ENCODE measurements at places on chromosomes 3 and 15.

- DNase-seq, result no peak
Observed at GRCh38 chr3:87132801-87133200, 94.3 kb upstream of the CHMP2B start.

GRCh38 chr3:61237858-61238257 lies 13.4 kb downstream of the FHIT start:
- no peak for DNase-seq

- DNase-seq, result no peak
Observed at GRCh38 chr15:81337713-81338157, 13.8 kb upstream of the STARD5 start.

GRCh38 chr3:148884261-148884660 lies 19.2 kb downstream of the CPA3 start:
- no peak for DNase-seq

- DNase-seq, result no peak
Observed at GRCh38 chr3:190534386-190534785, 20.5 kb downstream of the IL1RAP start.

GRCh38 chr3:31218082-31218481 lies 314.6 kb upstream of the STT3B start:
- DNase-seq, result no peak

DNA sequence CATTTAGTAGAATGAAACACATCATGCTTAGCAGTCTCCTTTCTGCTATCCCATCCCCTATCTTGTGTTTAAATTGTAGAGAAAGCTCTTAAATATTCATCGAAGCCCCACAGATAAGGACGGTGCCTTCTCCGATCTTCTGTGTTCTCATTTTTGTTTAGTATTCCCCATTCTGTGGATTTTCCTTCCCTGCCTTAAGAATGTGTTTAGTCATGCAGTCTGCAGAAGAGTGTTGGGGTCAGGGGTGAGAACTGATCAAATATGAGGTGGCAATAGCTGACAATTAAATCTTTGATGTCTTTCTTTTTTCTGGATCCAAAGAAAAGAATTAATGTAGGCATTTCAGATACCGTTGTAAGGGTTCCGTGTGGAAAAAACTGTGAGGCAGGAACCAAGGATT lies 9.3 kb upstream of the ANKUB1 start:
- DNase-seq, result no peak

- no peak for DNase-seq
Observed at GRCh38 chr3:190005343-190006113, 115.2 kb downstream of the P3H2 start.

DNA sequence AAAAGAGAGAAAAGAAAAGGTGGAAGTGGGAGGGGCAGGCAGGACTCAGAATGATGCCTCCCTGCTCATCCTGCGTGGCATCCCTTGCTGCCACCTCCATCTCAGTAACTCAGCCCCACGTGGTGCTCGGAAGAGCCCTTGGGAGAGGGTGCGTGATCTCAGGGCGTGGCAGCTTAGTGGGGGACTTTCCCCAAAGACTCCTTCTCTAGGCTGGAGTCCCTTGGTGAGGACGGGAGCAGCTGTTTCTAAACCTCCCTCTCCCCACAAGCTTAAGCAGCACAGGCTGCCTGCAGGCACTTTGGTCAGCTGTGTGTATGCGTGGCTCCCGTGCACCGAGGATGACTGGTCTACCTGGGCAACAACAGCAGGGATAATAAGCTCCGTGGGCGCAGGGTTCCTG lies 7.4 kb upstream of the ANPEP start:
- DNase-seq, result no peak

DNA sequence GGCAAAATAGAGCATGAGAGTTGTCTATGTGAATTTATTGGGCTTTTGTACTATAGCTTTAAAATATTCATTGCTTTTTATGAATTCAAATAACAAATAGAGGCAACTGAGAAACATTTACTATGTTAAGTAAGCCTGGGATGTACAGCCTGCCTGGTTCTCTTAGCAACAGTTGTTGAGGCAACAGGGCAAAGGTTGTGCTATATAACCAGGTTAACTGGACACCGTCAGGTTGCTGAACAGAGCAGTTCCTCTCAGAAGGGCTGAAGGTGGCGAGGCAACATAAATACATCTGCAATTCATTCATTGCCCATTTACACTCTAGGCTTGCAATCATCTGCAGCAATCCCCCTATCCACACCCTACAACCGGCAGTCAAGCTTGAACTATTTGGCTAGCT lies 78.2 kb downstream of the GTF2E1 start:
- DNase-seq, result no peak

GRCh38 chr3:17931131-17931530 lies 188.7 kb upstream of the TBC1D5 start:
- no peak for DNase-seq

- no peak for DNase-seq
Observed at GRCh38 chr3:142213298-142213697, 12.1 kb downstream of the GK5 start.

DNA sequence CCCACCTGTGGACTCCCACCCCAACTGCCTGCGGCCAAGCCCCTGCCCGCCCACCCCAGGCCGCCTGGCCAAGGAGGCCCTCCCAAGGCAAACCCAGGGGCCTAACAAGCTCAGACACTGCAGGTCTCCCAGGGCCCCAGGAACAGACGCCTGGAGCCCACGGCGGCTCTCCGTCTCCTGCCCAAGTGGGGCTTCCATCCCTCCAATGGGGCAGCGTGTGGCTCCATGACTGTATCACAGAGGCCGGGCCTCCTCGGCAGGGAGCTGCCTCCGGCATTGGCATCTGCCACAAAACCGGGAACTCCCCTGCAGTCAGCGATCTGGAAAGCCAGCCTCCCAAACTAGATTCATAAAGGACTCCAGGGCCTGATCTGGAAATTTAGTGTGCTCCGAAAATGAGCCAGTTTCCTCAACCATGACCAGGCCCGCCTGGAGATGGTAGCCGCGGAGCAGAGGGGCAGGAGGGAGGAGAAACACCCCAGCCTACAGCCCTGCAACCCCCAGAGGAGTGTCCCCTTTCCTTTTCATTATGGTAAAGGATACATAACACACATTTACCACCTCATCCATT lies 148.3 kb upstream of the IQSEC1 start:
- no peak for DNase-seq

- DNase-seq, result no peak
Observed at GRCh38 chr15:85451099-85451700, 70.8 kb downstream of the AKAP13 start.

DNA sequence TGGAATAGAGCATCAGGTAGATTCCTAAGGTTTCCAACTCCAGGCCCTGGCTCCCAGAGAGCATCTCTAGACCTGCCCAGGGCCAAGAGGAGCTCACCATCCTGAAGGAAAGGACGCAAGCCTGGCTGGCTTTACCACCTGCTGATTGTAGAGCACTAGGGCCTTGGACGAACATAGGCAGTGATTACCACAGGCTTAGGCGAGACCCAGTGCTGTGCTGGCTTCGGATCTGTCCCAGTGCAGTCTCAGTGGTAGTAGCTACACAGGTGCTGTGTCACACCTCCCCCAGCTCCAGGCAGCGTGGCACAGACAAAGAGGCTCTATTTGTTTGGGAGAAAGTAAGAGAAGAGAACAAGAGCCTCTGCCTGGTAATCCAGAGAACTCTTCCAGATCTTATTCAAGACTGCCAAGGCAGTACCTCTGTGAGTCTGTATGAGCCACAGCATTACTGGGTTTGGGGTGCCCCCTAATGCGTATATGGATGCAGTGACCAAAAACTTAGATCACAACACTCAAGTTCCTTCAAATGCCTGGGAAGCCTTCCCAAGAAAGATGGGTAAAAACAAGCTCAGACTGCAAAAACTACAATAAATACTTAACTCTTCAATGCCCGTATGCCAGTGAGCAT lies 25.4 kb downstream of the ISG20 start:
- DNase-seq, result no peak

GRCh38 chr15:65424683-65425082 lies 1.9 kb upstream of the IGDCC4 start:
- no peak for DNase-seq

GRCh38 chr3:4508048-4508981 lies 15.2 kb downstream of the ITPR1 start:
- DNase-seq, result no peak

GRCh38 chr3:99023590-99024192 lies 122.2 kb upstream of the DCBLD2 start:
- peak; percentile 35 for DNase-seq

DNA sequence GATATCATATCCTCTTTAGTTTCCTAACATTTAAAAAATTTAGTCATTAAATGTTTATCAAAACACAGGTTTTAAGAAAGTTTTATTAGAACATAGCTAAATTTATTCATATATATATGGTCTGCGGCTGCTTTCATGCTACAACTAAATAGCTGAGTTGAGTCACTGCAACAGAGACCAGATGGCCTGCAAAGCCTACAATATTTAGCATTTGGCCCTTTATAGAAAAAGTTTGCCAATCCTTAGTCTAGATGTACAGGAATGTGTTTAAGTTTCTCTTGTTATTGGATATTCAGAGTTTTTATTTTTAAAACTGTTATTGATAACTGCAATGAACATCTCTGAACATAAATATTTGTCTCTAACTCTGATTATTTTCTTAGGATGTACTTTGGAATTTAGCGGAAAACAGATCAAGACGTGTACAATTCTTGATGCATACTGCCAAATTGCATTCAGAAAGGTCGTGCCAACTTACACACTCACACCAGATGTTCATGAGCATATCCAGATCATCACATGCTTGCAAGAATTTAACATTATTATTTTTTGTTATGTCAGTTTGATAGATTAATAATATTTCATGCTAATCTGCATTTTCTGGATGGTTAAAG lies 157.9 kb downstream of the STAC start:
- DNase-seq, result no peak

- no peak for DNase-seq
Observed at GRCh38 chr3:132064114-132064513, 29.3 kb upstream of the CPNE4 start.

DNA sequence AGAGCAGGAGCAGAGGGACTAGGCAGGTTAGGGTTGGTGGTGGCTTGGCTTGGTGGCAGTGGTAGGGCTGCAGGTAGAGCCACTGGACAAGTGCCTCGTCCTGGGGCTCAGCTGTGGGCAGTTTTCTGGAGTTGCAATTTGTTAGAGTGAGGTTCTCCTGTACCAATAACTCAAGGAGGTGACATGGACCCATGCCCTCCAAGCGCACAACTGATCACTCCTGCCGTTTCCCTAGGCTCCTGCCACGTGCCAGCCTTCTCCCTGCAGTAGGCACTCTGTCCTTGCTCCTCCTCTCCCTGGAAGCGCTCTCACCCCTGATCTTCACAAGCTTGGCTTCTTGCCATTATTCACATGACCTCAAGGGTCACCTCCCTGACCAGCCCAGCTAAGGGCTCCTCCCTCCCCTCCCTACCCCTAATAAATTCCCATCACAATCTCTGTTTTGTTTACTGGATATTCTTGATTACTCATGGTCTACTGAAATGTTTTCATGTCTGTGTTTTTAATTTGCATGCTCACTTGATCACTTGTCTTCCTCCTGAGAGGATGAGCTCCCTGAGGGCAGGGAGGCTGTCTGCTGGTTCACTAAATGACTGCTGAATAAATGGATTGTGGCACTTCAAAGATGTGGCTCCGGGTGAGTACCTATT lies 3.3 kb downstream of the WNT7A start:
- DNase-seq, result peak; percentile 3

- no peak for DNase-seq
Observed at GRCh38 chr3:5160940-5161858, 26.3 kb upstream of the EDEM1 start.

DNA sequence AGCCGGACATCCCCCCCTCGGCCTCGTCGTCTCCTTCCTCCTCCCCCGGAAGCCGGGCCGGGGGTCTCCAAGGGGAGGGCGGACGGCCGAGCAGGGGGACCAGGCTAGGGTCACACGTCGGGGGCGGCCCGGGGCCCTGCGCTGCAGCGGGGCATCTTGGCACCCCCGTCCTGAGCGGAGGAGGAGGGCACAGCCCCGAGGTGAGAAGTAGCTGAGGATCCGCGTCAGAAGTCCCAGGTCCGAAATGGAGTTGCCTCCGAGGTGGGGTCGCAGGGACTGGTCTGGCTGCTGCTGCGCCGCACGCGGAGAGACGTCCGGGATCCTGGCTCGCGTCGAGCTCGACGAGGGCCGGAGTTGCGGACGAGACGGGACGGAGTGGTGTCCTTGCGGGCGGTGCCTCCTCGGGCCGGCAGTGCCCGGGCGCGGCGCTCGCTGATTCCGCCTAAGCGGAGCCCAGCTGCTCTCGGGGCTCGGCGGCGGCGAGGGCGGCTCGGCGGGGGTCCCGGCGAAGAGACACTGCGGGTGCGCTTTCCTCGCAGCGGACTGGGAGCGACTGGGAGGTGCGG lies at the start of gene ADCY5:
ADCY5 (minus strand) TSS at position 555 of the 566 bp plus-strand sequence; CDS start at position 10, 545 bp downstream.
- DNase-seq, result no peak

- no peak for DNase-seq
Observed at GRCh38 chr3:62139957-62140356, 233.4 kb downstream of the FEZF2 start.

DNA sequence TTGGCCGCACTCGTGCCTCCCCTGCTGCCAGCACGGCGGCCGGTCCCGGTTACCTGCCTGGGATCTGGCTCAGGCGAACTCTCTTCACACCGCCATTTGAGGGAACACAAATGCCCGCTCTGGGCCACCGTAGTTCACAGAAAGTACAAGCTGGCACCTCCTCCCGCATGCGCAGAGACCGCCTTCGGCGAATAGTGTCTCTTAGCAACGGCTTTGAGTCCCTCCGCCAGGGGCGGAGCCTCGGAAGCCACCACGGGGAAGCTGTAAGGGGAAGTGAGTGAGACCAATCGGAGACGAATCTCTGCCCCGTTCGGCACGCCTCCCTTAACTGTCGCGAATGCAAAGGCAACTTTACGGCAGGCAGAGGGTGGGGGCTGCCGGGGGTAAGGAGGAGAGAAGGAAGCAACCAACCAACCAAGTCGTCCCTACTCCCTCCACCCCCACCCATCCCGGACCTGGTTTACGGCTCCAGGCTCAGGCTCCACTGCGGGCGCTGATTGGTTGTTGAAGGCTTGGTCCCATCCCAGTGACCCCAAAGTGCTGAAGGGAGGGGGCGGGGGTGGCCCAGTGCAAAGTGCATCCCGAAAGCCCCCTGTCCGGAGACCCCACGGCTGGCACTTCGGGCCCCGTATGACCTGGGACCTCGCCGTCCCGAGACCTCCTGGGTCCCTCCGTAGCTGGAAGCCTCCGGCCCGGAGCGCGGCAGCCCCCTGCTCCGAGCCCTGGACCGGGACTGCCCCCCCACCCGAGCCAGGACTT lies at the start of the genes ASB7 and LINS1:
ASB7 (plus strand) TSS at position 526 of the 759 bp plus-strand sequence. CDS start 9,628 bp downstream, outside the sequence.
LINS1 (minus strand) TSS at position 121 of the 759 bp plus-strand sequence. CDS start 21,342 bp downstream, outside the sequence.
- DNase-seq, result peak; percentile 100

- DNase-seq, result no peak
Observed at GRCh38 chr3:197525706-197526105, 30.1 kb downstream of the BDH1 start.

DNA sequence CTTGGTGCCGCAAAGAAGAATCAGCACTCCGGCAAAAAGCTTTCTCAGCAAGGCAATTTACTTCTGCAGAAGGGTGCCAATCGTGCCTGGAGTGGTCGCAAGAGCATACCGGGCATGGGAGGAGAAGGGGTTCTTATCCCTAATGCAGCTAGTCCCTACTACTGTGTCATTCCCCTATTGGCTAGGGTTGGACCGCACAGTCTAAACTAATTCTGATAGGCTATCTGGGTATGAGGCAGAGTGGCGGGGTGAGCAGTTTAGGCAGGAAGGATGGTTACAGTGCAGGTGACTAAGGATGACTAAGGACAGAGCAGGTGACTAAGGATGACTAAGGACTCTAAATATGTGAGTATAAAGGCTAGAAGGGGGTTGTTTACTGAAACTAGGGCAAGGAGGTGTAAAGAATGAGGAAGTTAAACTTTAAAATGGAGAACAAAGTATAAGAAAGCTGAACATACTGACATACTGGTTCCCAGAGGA lies 52.9 kb downstream of the PGBD4 start:
- peak; percentile 69 for DNase-seq

GRCh38 chr3:168517249-168518071 lies 421.7 kb upstream of the GOLIM4 start:
- peak; percentile 2 for DNase-seq
